ENCODE measurements at places on chromosomes 4 and X.

GRCh38 chr4:7459471-7459870, 24.7 kb upstream of the PSAPL1 start:
- no peak for DNase-seq

GRCh38 chr4:54719378-54719777, 61.6 kb downstream of the KIT start:
- DNase-seq: no peak

DNA sequence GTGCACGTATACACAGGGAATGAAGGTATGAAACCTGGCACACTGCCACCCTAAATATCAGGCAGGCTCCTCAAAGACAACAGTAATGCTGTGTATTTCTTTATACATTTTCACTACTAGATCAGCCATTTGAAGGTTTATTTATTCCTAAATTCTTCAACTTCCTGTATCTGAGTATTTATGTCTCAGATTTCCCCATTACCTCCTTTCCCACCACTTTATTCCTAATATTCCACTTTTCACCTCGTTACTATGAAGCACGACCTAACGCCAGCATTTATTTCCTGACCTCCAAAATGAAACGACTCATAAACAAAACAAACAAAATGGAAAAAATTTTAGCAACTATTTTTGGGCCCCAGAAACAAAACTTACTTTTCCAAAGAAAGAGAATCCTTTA, 69.6 kb downstream of the MAML3 start:
- no peak for DNase-seq

DNA sequence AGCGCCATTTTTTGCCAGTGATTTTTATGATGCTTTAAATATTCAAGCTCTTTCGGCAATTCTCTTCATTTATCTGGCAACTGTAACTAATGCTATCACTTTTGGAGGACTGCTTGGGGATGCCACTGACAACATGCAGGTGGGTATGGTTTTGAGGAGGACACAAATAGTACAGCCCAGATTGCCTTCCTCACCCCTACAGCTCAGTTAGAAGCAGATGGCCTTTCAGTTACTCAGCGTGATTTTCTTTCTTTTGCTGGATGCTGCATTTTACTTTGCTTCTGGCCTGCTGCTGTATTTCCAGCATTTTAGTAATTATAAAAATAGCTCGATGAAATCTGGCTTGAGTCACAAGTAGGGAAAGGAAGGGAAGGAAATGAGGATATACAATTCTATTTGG, 114.7 kb downstream of the SLC4A4 start:
- no peak for DNase-seq

DNA sequence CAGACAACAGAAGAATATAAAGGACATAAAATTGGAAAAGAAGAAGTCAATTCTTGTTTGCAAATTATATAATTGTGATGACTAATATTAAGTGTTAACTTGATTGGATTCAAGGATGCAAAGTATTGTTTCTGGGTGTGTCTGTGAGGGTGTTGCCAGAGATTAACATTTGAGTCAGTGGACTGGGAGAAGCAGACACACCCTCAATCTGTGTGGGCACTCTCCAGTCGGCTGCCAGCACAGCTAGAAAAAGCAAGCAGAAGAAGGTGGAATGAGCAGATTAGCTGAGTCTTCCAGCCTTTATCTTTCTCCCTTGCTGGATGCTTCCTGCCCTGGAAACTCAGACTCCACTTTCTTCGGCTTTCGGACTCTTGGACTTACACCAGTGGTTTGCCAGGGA, 51.7 kb downstream of the UBE2NL start:
- no peak for DNase-seq

DNA sequence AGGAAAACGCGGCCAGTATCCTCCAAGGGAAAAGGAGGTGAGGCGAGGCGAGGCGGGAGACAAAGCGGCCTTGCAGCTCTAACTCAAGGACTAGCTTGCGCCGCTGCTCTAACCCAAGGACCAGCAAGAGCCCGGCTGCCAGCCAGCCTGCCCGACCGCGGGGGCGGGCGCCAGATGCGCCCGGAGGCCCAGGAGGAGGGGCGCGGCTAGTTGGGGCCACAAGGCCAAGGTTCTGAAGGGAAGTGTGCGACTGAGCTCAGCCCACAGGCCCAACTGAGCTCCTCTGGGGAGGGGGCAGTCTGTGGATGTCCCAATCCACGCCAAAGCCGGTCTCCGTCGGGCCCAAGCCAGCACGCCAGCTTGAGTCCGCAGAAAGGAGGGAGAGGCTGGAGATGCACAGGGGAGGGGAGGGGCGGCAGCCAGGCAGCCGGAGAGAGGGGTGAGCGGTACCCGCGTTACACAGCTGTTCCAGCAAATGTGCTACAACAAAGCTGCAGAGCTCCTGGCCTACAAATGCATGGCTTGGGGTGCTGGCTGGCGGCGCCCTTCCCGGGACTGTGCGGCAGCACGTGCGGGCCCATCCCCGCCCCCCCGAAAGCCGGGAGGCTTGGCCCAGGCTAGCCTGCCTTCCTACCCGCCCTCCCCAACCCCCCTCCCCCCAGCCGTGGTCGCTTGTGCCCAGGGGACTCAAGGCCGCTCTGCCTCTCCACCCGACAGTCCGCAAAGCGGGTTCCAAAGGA, 637 bp downstream of the AMER1 start:
- no peak for DNase-seq

- no peak for DNase-seq
These were observed 99.3 kb upstream of the ARMCX2 start for GRCh38 chrX:101759000-101759399.

GRCh38 chr4:101126059-101126458, 221.3 kb downstream of the PPP3CA start:
- no peak for DNase-seq

- DNase-seq: no peak
These were observed 95.7 kb downstream of the NPNT start for GRCh38 chr4:105990933-105991332.

DNA sequence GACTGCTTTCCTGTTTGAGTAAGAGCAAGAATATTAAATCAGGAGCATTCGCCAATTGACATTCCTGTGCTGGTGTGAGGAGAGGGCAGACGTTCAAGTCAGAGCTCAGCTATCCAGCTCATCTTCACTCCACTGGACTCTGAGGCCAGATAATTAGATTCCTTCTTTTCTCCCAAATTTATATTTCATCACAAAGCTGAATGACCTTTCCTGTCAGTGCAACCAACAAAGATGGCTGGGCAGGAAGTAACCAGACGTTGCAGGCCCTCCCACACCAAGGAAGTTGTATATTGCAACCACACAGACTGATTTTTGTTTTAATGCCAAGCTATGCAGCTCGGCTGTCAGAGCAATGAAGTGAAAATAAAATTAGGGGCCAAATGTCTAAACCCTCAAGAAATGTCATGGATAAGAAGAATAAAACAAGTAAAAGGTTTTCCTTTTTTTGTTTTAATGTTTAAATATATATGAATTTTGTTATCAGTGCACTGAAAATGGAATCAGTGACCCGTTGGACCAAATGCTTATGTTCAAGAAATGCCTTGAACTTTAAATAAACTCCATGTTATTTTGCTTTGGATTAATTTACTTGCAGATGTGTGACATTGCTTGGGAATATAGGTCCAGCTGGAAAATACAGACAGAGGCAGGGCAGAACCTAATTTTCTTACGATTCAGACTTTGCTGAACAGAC, 578.9 kb upstream of the FAT1 start:
- DNase-seq: no peak
